ENCODE measurements at places on chromosomes 12 and 14.
A peak's percentile ranks its signal among the peaks of the same experiment; 100 is the strongest.

GRCh38 chr12:26853303-26854030 lies 20.5 kb upstream of the ITPR2 start:
- DNase-seq, result peak; percentile 26

DNA sequence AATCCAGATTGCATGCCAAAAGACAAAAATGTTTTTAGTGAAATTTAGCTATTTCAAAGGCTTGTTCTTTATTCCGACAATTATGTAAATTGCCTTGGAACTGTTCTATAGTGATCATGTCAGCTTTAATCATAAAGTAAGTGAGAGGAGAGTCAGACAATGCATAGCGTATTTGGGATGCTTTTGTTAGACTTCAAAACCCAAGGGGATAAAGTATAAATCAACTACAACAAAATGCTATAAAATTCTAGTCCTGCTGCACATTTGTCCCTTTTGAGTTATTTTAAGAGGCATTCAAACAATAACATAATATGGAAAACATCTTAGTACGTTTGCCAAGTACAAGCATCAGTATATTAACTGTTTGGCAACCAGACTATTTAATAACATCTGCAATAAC lies 11.3 kb downstream of the RTRAF start:
- no peak for DNase-seq

GRCh38 chr12:46872135-46872534 lies 46.3 kb upstream of the SLC38A4 start:
- no peak for DNase-seq

- DNase-seq, result no peak
Observed at GRCh38 chr12:32964981-32965585, 68.5 kb upstream of the PKP2 start.

DNA sequence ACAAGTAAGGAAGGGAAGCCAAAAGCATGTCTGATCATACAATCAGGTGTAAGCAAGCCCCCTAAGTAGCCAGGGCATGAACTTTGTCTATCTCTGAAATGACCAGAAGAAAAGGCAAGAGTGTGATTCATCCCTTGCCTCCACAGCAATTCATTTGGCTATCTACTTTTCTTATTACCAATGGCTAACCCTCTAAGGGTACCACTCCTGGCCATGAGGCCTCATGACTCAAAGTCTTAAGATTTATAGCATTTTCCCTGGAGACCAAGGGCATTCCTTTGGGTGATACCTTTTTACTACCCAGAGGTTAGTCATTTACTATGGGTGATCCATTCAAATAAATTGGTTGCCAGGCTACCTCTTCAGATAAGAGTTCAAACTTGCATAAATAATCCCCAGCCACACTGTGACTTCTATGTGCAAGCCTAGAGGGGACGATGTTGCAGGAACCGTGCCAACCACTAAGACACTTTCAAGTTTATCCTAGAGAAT lies 1.5 kb upstream of the LGALS3 start:
- DNase-seq, result no peak

Measured in stimulated activated CD8-positive, alpha-beta memory T cell treated with anti-CD3 and anti-CD28 coated beads, Interleukin-4, amount 100 ng/mL, for 1 hour (primary cell).